ENCODE measurements at places on chromosomes 6 and 20.

DNA sequence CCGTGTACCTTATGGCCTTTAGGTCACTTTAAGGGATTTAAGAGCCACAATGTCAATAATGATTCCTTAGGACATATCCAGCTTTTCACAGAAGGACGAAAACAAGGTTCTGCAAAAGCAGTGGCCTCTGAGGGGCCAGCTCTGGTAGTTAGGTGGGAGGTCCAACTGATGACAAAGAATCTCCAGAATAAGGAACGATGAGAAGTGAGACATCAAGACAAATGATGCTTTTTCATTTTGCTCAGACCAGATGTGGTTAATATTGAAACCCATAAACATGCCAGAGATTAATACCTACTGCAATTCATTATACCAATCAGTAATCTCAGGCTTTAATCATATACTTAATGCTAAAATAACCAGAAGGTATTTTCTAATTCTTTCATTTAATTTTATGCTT, 1.9 kb downstream of the C6orf58 start:
- no peak for DNase-seq

DNA sequence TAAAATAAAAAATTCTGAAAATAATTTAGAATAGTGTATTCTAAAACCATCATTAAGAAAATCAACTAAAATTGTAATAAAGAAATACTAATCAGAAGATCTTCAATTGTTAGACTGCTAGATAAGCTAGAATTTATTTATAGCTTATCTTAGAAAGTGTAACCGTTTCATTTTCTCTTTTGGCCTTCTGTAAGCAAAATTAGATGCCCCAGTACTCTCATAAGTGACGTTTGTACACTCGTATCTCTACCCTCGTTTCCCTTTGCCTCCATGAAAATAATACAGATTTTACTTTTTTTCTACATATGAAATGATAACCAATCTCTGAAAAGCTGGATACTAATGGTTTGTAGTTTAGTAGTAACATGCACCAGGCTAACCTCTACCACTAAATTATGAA, 19.8 kb downstream of the DSE start:
- DNase-seq, result no peak

GRCh38 chr6:108564178-108564577, 3.5 kb downstream of the FOXO3 start:
- no peak for DNase-seq

DNA sequence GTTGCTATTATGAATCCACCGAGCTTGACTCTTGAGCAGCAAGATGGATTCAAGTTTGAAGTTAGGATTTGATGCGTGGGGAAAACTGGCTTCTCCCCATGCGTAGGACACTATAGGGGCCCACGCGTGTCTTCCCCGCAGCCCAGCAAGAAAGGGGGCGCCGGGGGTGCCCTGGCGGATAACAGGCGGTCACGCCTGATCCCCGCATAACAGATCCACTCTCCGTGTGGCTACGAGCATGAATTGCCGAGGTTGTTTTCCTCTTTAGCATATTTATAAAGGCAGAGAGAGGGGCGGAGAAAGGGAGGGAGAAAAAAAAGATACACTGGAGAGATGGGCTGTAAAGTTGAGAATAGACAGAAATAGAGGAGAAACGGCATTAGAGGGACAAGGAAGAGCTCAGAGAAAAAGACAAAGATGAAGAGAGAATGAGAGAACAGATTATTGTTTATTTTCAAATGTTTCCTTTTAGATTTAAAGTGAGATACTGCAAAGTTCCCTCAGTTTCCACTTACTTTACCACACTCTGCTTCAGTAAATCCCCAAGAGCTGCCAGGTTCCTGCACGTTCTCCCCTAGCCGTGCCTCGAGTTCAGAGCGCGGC, 32.0 kb downstream of the TFAP2A start:
- DNase-seq, result no peak

- DNase-seq, result no peak
Measured at GRCh38 chr20:47591231-47591630, 89.5 kb downstream of the NCOA3 start.

- no peak for DNase-seq
Measured at GRCh38 chr6:36368921-36369865, 18.3 kb downstream of the ETV7 start.

DNA sequence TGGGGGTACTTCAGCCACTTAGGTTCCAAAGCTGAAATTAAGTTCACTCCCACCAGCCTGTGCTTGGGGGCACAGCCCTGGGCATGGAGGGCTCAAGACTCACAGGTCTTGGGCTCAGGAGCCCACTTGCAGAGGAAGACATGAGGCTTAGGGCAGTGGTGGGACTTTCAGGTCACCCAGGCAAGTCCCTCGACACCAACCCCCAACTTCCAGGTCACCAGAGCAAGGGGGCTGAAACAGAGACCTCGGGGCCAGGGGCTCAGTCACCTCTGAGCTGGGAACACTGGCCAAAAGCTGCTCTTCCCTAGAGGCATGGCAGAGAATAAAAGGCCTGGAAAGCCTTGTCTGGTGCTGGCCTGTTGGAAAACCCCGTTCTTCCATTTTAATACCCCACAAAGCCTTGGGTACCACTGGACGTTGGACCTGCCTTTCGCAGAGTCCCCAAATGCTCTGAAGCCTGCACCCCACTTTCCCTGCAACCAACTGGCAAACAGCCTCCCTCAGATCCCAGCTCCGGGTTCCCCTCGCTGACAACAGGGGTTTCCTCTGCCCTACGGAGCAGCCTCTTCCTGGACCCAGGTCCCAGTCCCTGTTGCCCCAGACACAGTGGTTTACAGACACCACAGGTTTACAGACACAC, 160.9 kb upstream of the PMEPA1 start:
- no peak for DNase-seq

GRCh38 chr6:70079241-70079640, 212.9 kb downstream of the COL19A1 start:
- no peak for DNase-seq

GRCh38 chr20:42338294-42339201, 720.4 kb upstream of the CHD6 start:
- no peak for DNase-seq

GRCh38 chr6:168765752-168766151, 324.8 kb downstream of the SMOC2 start:
- no peak for DNase-seq

- DNase-seq, result no peak
Measured at GRCh38 chr6:148405894-148406293, 63.3 kb downstream of the SASH1 start.

DNA sequence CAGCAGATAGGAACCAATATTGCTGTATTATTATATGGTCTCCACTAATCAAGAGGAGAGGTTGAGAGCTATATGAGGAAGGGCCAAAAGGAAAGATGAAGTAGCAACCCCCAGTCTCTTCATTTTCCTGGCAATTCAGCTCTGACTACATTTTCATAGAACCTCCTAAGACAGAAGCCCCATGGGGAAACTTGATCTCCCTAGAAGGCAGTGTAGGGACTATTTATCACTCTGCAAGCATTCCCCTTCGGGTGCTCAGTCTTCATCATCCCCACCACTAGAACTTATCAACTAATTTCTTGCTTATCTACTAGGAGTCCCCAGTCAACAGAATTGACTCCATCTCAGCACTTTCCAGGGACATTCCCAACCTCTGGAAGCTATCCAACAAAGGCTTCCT, 25.5 kb upstream of the ITCH start:
- DNase-seq, result no peak

- no peak for DNase-seq
Measured at GRCh38 chr6:32967151-32968091, 973 bp upstream of the BRD2 start.

DNA sequence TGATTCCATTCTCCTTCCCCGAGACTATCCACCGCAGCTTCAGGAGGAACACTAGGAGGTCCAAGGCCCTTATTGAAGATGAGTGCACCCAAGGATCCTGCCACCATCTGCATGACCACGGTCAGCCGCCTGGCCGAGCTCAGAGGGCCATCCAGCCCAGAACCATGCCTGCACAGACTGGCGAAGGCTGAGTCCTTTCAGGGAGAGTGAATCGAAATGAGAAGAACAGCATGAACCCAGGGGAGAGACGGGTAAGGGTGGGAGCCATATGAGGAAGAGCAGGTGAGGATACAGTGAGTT, 26.3 kb downstream of the SERPINB6 start:
- no peak for DNase-seq

DNA sequence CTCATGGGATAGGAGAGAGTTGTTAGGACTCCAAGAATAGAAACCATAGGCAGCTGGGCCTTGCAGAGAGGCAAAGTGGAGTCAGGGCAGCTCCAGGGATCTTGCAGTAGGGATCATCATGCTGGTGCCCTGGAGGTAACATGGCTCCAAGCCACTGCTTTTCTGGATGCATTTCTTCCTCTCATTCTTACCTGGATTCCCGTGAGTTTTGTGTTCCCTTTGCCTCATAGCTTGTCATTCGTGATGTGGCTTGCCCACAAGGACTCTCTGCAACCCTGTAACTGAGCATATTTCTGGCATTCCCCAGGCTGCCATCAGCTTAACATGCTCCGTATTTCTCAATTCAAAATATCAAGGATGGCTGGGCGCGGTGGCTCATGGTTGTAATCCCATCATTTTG, 5.3 kb downstream of the NHLRC1 start:
- DNase-seq, result no peak

DNA sequence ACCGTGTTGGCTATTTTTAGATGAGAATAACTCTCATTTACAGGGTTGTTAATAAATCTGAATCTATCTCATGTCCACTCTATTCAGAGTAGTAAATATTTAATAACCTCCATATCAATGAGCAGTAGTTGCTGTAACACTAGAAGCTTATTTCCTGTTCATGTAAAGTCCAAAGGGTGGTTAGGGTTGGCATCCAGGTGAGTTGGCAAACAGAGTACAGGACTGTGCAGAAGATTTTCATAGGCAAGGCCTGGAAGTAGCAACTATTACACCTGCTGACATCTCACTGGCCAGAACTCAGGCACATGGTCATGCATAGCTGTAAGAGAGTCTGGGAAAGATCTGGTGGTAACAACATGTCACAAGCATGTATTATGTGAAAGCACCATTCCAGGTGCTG, 147.5 kb downstream of the PHF3 start:
- no peak for DNase-seq

GRCh38 chr20:41848180-41848579, 230.0 kb upstream of the CHD6 start:
- no peak for DNase-seq

GRCh38 chr20:62027116-62027515, 38.6 kb downstream of the TAF4 start:
- DNase-seq, result no peak

- DNase-seq, result no peak
Measured at GRCh38 chr6:63525186-63525878, 46.9 kb upstream of the LOC128125822 start.

DNA sequence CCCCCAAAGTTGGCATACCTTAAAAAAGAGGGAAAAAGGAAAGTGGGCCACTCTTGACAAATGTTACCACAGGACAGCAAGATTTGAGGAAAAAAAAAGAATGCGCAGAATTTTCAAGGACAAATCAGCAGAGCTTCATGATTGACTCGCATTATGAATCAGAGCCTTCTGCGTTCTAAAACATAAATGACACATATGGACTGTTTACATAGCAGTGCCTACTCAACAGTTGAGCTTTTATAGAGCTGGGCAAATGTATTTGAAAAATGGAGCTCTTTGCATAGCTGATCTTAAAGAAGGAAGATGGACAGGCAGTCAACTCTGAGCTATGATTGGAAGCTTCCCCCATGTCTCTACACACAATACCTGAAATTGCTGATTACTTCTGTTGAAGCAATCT, 213.2 kb upstream of the NT5E start:
- DNase-seq, result no peak

- DNase-seq, result no peak
Measured at GRCh38 chr20:43528258-43528875, 20.9 kb downstream of the L3MBTL1 start.

DNA sequence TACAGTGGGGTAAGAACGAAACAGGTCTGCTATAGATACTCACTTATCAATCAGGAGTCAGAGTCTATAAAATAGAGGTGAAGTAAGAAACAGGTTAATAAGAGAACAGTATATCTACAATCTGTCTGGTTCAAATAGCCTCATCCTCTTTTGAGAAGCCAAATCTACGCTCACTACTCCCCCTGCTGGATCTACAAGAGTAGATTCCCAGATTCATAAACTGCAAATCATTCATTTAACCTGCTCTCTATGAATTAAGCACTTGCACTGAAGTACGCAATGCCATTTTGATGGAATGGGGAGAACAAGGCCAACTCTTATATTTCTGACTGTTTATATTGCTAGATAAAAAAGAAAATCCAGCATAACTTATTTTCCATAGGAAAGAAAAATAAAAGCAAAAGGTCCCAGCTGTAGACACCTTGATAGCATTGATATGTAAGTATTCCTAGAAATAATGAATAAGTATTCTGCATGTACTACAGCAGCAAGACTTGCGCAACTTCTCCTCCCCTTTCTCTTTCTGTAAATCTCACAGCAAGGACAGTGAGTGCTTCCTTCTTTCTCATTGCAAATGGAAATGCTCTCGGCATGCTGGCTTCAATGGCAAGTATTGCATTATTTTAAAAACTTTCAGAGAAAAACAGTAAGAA, 92.3 kb downstream of the RFX6 start:
- DNase-seq, result no peak

DNA sequence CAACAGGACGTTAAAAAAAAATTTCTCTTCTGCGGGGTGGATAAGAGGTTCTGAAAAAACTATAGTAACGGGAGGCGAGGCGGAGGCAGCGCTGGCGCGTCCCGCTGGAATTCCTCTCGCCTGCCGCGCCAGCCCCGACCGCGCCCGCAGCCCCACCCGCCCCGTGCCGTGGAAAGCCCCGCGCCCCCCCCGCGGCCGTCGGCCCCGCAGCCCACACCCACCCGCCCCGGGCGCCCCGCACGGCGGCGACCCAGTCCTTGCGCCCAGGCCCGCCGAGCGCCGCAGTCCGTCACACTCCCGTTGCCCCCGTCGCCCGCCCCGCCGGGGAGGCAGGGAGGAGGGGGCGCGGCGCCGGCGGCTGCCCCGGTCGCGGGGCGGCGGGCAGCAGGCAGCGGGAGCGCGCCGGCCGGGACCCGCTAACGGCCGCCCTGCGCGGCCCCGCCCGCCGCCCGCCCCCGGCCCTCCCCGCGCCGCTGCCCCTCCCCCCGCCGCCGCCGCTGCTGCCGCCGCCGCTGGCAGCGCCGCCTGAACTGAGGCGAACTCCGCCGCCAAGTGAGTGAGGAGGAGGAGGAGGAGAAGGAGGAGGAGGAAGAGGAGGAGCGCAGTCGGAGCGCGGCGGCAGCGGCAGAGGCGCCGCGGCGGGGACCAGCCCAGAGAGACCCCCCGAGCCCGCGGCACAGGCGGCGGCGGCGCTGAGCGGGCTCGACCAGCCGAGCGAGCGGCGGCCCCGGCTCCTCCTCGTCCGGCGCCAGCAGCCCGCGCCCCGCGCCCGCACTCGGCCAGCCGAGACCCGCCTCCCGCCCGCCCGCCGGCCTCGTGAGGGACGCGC, at the start of gene QKI:
TSS of gene QKI (plus strand) at position 602 of the 829 bp plus-strand sequence. CDS start 476 bp downstream, outside the sequence.
- DNase-seq, result peak; percentile 48

- DNase-seq, result no peak
Measured at GRCh38 chr20:52457826-52458225, 266.2 kb upstream of the ZFP64 start.

GRCh38 chr6:135465307-135465706, 32.2 kb downstream of the AHI1 start:
- DNase-seq, result no peak

- no peak for DNase-seq
Measured at GRCh38 chr20:58677808-58678207, 14.8 kb upstream of the NPEPL1 start.
